ENCODE measurements at places on chromosomes 4 and X.

GRCh38 chr4:85724791-85725563, 250.0 kb downstream of the ARHGAP24 start:
- peak; percentile 43 for DNase-seq

DNA sequence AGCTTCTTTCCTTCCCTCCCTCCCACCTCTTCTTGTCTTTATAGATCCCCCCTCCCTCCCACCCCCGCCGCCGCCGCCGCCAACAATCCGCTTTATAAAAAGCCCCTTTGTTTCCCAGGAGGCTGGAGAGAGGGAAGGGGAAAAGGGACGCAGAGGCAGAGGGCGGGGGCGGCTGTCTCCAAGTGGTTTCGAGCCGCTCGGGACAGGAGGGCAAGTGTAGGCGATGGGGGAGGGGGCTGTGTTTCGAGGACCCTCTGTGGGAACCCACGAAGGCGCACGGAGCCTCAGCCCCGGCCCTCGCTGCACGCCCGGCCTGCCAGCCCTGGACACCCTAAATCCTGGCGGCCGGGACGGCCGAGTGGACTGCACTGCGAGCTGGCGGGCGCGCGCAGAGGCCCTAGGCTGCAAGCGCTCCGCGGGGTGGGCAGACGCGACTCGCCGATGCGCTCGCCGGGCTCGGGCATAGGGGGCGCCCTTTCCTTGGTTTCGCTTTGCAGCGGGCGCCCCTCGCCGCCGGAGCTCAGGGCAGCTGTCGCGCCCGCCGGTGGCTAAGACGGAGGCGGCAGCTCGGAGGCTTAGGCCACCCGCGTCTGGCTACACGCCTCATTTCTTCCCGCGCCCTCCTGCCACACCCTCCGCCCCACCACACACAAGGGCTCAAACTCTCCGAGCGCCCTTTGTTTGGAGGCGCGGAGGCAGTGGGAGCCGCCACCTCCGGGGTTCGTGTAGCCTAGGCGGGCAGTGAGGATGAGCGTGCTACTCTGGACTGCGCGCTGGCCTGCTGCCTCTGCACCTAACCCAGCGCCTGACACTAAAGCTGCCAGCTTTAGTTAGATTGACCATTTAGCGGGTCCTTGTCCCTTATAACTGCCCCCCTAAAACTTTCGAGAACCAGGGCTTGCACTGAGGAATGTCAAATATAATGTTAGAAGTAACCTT, 2.2 kb downstream of the MAMLD1 start:
- peak; percentile 63 for DNase-seq

DNA sequence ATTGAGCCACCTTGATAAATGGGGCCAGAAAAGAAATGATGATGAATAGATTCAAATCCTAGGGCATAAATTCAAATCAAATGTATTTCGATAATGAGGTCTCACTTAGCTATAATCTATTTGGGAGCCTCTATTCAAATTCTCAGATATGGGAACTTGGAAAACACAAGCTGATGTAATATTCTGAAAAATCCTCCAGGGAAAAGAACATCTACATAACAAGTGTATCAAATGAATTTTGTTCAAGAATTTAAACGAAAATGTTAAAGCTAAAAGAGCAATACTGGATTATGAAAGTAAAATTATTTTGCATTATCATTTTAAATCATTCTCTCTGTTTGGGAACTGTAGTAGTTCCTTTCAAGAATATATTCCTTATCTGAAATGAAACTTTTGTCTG, 38.9 kb upstream of the RAP1GDS1 start:
- no peak for DNase-seq

DNA sequence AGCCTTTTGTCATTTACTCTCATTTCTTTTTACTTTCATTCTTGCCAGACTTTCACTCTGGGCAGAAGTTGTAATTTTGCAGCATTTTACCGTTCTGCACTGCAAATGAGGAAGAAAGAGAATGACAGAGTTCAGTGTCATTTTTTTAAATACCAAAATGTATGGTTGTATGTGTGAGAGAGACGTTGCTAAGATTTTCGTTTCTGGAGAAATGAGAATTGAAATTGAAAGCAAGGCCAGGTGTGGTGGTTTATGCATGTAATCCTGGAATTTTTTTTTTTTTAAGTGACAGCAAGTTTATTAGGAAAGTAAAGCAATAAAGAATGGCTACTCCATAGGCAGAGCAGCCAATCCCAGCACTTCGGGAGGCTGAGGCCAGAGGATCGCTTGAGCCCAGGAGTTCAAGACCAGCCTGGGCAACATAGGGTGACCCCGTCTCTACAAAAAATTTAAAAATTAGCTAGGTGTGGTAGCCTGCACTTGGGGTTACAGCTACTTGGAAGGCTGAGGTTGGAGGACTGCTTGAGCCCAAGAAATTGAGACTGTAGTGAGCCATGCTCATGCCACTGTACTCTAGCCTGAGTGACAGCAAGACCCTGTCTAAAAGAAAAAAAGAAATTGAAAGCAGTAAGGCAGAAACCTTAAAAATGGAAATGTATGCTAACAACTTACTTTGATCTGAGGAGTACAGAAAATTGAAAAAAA, 12.9 kb downstream of the DCK start:
- DNase-seq = no peak

- DNase-seq = no peak
These were observed 29.3 kb upstream of the PTPN13 start for GRCh38 chr4:86564795-86565194.

DNA sequence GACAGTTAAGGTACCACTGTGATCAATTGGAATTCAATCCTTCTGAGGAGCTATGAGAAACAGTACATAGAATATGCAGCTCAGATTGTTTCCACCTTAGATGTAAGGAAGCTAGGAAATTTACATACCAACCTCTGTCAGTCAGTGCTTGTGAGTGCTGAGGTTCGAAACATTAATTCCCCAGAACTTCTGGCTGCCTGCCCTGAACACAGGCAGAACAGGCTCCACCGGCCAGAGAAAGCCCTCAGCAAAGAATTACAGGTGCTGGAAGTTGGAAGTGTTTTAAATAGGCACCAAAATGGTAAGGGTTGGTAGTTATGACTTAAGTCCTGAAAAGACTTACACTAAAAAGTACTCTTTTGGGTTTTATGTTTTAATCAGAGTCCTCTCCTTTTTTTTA, 651.8 kb downstream of the C4orf33 start:
- no peak for DNase-seq

DNA sequence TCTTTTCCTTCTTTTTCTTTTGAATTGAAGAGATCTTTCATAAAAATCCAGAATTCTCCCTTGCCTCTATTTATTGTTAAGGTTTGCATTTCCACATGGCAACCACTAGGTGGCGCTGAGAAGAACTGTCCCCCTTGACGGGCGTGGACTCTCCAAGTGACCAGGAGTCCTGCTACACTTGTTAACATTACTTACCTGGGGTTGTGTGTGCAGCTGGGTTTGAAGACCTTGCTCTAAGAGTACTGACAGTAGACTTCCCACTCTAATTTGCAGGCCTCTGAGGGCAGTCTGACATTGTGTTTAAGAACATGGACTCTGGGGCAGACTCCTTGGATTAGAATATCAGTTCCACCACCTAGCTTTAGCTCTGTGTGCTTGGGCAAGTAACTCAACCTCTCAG, 52.8 kb downstream of the GPRIN3 start:
- peak; percentile 15 for DNase-seq

DNA sequence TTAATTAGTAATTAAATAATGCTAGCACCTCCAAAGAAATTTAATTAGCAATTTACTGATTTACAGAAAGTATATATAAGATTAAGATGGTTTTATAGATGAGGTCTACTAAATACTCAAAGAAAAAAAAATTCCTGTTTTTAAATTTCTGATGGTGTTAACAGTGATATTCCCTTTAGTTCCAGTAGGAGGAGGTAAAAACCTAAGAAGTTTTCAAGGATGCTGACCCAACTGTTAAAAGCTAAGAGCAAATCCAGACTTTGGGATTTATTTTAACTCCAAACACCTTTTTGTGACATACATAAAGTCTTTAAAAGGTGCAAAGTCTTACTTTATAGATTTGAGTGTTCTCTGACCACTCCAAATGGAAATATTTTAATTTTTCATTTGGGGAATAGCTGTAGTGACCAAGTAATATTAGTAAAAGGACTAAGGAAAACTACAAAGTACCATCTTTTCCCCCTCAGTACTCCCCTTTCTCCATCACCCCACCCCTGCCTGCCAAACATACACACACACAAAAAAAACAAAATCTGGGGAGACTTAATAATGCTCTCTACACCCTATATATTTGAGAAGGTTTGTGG, 34.2 kb upstream of the CSN1S1 start:
- DNase-seq = peak; percentile 3

- no peak for DNase-seq
These were observed 8.5 kb downstream of the SMS start for GRCh38 chrX:21948897-21949578.

- peak; percentile 5 for DNase-seq
These were observed 123.5 kb downstream of the PPARGC1A start for GRCh38 chr4:23766344-23766743.

DNA sequence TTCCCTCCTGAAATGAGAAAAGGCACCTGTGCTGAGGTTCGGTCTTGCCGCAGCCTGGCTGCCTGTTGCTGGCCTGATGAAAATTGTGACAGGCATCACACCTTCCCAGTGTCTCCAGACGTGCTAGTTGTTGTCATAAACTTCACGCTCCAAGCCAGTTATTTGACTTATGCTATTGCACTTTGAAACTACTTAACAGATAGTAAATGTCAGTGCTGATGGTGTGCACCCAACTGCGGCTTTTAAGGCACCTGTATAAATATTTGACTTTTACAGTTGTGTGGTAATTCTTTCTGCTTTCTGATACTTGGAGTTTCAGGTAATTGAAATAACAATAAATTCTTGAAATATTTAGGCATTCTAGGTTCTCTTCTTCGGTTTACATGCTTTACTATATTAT, 1.8 kb downstream of the WWC2 start:
- no peak for DNase-seq

GRCh38 chr4:6275898-6276806, 6.5 kb downstream of the WFS1 start:
- no peak for DNase-seq

DNA sequence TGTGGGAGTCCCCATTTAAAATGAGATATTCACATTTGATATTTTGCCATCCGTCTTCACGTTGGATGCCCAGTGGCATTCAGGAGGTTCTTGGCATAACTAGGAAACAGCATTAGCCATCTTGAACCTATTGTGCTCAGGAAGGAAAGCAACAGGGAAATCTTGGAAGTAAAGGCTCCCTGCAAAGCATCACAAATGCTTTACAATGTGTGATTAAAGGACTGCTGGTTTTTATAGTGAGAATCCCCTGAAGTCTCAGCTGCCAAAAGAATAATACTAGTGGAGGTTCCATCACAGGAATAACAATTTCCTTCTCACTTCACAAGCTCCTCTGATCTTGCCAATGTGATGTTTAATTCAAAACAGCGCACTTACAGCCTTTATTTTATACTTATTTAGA, 49.7 kb upstream of the NPNT start:
- no peak for DNase-seq

DNA sequence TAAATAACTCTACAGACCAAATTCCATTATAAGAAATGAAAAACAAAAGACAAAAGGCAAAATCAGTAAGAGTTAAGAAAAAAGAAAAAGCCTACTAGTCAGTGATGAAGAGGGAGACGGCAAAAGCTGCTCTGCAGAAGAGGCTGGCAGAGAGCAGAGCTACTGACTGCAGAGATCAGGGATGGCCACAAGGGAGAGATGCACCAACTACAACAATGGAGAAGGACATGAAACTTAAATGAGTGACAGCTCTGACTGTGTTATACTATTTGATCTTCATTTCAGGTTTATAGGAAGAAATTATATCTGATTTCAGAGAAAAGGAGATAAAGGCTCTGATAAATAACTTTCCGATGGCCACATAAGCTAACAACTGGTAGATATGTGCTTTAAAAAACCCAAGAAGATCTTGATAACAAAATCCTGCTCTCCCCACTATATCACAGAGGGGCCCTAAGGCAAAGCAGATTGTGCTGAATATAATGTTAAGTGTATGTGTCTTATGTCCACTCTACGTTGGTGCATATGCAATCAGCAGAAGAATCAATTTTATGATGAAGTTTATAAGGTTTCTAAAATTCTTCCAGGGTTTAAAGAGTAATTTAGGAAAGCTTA, 58.4 kb upstream of the COX18 start:
- DNase-seq = no peak

- DNase-seq = peak; percentile 73
These were observed 34.2 kb upstream of the FAT1 start for GRCh38 chr4:186757696-186758355.

DNA sequence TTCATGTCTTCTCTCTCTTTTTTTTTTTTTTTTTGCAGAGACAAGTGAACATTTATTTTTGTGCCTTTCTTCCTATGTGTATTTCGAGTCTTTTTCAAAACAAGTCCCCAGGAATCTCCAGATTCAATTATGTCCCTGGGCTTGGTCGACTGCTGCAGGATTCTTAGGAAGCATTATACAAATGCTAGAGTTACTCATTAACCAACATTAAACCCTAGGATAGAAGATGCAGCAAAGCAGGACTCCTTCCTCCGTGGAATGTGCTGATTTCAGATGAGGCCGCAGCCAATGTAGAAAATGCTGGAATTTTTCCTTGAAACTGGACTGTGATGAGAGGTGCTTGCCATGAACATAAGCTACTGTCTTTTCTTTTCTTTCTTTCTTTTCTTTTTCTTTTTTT, 3.4 kb downstream of the ZNF81 start:
- no peak for DNase-seq

DNA sequence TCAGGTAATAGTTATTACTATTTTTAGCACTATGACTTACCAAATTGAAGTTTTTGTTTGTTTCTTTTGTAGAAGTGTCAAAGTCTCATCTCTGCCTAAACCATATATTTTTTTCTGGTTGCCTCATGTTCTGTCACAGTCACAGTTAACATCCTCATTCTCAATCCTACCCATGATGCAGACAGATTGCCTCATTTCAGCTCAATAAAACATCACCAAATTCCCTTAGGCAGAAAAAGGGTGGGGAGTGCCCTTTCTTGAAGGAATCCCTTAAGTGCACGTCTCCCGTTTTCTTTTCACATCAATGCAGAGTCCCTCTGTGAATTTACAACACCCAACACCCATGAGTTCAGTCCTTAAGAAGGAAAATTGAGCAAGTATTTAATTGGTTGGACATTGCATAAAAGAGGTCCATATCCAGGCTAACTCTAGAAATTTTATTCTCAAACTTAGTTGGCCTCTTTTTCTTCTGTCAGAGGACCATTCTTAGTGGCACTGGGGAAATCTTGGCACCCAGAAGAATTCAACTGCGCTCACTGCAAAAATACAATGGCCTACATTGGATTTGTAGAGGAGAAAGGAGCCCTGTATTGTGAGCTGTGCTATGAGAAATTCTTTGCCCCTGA, 103.7 kb upstream of the BMPR1B start:
- DNase-seq = no peak

- DNase-seq = peak; percentile 42
These were observed 816.4 kb upstream of the FRG1 start for GRCh38 chr4:189124149-189124758.
